ENCODE measurements at places on chromosomes 3 and 15. TPM values are rescaled to one million over a fixed set of nuclear protein-coding genes. Genes with fewer than 3 reads are reported as not detected.

DNA sequence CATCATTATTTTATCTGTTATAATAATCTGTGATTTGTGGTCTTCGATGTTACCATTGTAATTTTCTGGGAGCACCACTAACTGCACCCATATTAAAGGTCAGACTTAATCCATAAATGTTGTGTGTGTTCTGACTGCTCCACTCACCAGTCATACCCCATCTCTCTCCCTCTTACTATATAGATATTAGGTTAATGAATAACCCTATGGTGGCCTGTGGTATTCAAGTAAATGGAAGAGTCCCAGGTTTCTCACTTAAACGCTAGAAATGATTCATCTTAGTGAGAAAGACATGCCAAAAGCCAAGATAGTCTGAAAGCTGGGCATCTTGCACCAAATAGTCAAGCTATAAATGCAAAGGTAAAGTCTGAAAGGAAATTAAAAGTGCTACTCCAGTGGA is 1358.5 kb downstream of the ROBO2 start:
- no peak for DNase-seq

GRCh38 chr3:180316321-180316720 is 279.6 kb upstream of the PEX5L start:
- no peak for DNase-seq

MST1R gene
- total RNA-seq: 1.2 TPM

C3orf70 gene
- total RNA-seq: 38.5 TPM

DNA sequence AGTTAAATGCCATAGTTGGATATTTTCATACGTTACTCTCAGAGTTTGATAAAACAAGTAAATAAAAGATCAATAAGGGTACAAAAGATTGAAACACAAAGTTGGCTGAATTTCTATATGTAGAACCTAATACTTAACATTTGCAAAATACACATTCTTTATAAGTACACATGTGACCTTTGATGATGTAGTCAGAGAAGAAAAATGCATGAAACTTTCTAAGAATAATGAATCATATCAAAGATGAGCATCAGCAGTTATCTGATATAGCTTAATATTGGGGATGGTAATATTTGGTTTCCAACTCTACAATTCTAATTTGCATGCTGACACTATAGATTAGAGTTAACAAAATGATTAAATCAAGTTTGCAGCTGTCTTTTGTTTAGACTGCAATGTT is 188.0 kb upstream of the TGFBR2 start:
- DNase-seq: no peak

BFSP2 gene
- not detected for total RNA-seq

EPHB3 gene
- total RNA-seq: 6.9 TPM

All from posterior vena cava (tissue), 2 donors.